ENCODE measurements at places on chromosomes 3 and 15.
A peak's percentile ranks its signal among the peaks of the same experiment; 100 is the strongest.

GRCh38 chr3:42786212-42786611 lies 13.2 kb upstream of the CCDC13 start:
- no peak overlapping the region for H3K27ac ChIP-seq
- DNase-seq, result no peak
- no peaks in the 10 kb centered on the region for H3K27me3 ChIP-seq
- no peaks in the 10 kb centered on the region for H3K4me1 ChIP-seq

DNA sequence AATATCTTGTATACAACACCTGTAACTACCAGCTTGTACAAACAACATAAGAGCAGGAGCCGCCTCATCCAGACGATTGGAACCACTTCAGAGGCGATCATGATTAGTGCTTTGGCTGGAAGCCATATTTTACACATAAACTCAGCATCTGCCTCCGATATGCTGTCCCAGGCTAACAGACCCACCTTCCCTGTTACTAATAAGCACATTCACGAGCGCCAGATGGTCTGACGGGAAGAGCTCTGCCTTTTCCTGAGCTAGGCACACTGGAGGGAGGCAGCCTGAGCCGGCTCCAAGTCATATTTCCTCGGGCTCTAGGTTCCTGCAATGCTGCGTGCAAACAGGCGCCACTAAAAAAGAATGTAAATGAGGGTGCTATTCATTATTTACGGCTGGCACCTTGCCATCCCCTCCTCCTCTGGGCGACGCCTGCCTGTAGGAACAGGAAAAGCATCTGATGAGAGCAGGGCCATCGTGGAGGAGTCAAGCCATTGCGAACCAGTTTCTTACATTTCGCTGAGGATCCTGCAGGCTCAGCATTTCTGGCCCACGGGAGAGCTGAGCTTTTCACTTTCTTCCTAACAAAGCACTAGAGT lies 98.2 kb downstream of the ANXA2 start:
- H3K4me1 ChIP-seq, result no peaks in the 10 kb centered on the region
- H3K27ac ChIP-seq, result no peak overlapping the region
- no peaks in the 10 kb centered on the region for H3K27me3 ChIP-seq
- no peak overlapping the region for H3K4me3 ChIP-seq
- no peak for DNase-seq
- H3K36me3 ChIP-seq, result no peaks in the 10 kb centered on the region

DNA sequence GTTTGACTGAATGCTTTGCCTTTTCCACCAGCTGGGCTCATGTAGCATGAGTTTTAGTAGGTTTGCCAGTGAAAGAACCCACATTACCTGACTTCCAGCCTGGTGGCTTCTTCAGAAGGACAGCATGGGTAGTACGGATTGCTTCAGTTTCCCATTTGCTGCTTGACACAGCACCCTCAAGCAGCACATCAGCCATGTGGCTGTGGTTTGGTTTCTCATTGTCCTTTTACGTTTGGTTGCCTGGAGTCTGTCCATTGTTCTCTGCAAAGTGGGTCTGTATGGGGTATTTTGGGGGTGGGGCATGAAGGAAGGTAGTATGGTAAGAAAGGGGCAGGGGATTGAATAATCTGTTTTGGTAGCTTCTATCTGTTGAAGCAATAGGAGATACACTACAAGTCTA lies 227.2 kb upstream of the ICE2 start:
- no peak for DNase-seq
- H3K27ac ChIP-seq, result no peak overlapping the region
- no peaks in the 10 kb centered on the region for H3K27me3 ChIP-seq
- H3K4me3 ChIP-seq, result no peak overlapping the region
- H3K36me3 ChIP-seq, result no peaks in the 10 kb centered on the region

- no peaks in the 10 kb centered on the region for H3K27me3 ChIP-seq
- no peaks in the 10 kb centered on the region for H3K4me1 ChIP-seq
- DNase-seq, result no peak
- no peaks in the 10 kb centered on the region for H3K36me3 ChIP-seq
- no peak overlapping the region for H3K27ac ChIP-seq
Measured at GRCh38 chr3:66532160-66532587, 31.4 kb upstream of the LRIG1 start.

- H3K4me3 ChIP-seq, result no peak overlapping the region
- no peaks in the 10 kb centered on the region for H3K27me3 ChIP-seq
- no peak for DNase-seq
Measured at GRCh38 chr15:76799760-76800159, 105.4 kb downstream of the SCAPER start.

DNA sequence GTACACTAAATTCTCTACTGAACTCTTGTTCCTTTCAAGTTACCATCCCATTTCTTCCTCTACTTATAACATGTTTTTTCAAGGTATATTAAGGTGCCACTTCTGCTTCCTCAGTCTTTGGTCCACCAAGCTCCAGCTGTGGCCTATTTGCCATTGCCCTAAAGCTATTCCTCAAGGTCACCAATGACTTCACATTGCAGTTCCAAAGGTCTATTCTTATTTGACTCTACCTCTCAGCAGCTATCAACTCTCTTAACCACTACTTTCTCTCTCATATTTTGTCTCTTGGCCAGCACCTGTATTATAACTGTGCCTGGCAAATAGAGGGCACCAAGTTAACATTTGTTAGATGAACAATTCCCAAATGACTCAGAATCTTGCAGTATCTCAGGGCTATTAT lies 354.7 kb downstream of the PLCL2 start:
- no peak for DNase-seq
- no peak overlapping the region for H3K4me3 ChIP-seq
- peaks cover 6% of the 10 kb centered on the region for H3K4me1 ChIP-seq
- no peaks in the 10 kb centered on the region for H3K36me3 ChIP-seq
- H3K27me3 ChIP-seq, result no peaks in the 10 kb centered on the region

GRCh38 chr15:22956978-22957260 lies 23.2 kb downstream of the CYFIP1 start:
- no peak overlapping the region for H3K27ac ChIP-seq
- no peaks in the 10 kb centered on the region for H3K4me1 ChIP-seq
- H3K4me3 ChIP-seq, result no peak overlapping the region
- H3K27me3 ChIP-seq, result no peaks in the 10 kb centered on the region
- no peaks in the 10 kb centered on the region for H3K36me3 ChIP-seq

DNA sequence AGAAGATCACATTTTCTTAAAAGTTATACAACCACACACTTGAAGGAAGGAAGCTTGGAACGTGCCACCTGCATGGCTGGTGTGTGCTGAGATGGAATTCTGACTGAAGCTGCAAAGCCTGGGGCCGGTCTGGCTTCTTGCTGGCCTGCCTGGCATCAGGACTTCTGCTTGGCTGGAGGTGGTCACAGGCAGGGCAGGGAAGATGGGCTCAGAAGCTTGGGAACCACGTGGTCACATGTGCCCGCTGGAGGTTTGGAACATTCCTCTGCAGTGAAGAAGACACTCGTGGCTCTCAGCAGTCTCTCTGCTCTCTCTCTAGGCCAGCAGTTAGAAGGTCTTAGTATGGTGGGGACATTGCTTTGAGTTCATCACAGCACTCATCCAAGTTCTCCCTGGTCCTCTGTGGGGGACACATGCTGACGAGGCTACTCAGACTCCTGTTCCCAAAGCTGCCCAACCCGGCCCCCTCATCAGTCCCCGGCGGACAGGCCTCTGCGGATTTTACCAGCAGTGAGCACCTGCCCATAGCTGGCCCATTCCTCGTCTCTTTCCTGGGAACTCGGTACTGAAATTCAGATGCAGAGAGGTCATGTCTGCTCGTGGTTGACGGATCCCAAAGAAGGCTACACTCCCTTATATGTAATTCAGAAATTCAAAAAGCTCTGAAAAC lies 229.0 kb downstream of the ADAMTS17 start:
- H3K27me3 ChIP-seq, result no peaks in the 10 kb centered on the region
- H3K27ac ChIP-seq, result no peak overlapping the region
- no peak for DNase-seq
- no peak overlapping the region for H3K4me3 ChIP-seq
- no peaks in the 10 kb centered on the region for H3K36me3 ChIP-seq

DNA sequence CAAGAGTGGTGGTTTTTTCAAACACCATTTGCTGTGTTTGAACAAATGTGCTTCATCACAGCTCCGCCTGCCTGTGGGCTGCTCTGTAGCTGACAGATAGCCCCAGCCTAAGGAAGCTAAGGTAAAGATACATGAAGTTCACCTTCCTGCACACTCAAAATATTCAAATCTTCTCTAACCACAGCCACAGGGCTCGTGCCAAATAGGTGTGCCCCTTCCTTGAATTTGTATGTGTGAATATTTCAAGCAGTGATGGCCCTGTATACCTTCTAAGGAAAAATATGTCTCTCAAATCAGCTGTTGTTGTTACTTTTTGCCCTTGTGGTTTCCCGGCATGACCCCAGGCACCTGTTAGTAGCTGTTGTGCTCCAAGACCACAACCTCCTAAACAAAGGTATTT lies 92.8 kb downstream of the CCNL1 start:
- no peaks in the 10 kb centered on the region for H3K27me3 ChIP-seq
- peaks cover 38% of the 10 kb centered on the region for H3K4me1 ChIP-seq
- DNase-seq, result peak; percentile 71
- H3K27ac ChIP-seq, result no peak overlapping the region
- H3K36me3 ChIP-seq, result no peaks in the 10 kb centered on the region
- no peak overlapping the region for H3K4me3 ChIP-seq
